Colonic mucosa (tissue), 4 donors: ENCODE measurements at places on chromosomes 12 and 14. TPM values are rescaled to one million over a fixed set of nuclear protein-coding genes. Genes with fewer than 3 reads are reported as not detected.

PPP4R4 gene
- 0.27 TPM for total RNA-seq

OR8S1 gene
- not detected for total RNA-seq

NUMB gene
- total RNA-seq, result 83.1 TPM

LPAR5 gene
- 27.0 TPM for total RNA-seq

JAG2 gene
- 8.2 TPM for total RNA-seq

GPR137C gene
- total RNA-seq, result 0.79 TPM

RPL10L gene
- 5.2 TPM for total RNA-seq

FGF6 gene
- total RNA-seq, result not detected

MFAP5 gene
- 12.1 TPM for total RNA-seq

ADAM21 gene
- total RNA-seq, result not detected

NKX2-1 gene
- 0.32 TPM for total RNA-seq

SCFD1 gene
- total RNA-seq, result 78.7 TPM

RBM23 gene
- total RNA-seq, result 66.8 TPM

UTP20 gene
- total RNA-seq, result 7.2 TPM

EXOC5 gene
- total RNA-seq, result 44.8 TPM

ETFBKMT gene
- total RNA-seq, result 5.2 TPM

VRTN gene
- total RNA-seq, result 0.30 TPM
